ENCODE measurements at places on chromosomes 12 and 14.
A peak's percentile ranks its signal among the peaks of the same experiment; 100 is the strongest.

- no peak for DNase-seq
These were observed 10.2 kb upstream of the RABGGTA start for GRCh38 chr14:24281636-24282035.

GRCh38 chr12:52600071-52600470 is 1.2 kb downstream of the KRT72 start:
- peak; percentile 15 for DNase-seq

DNA sequence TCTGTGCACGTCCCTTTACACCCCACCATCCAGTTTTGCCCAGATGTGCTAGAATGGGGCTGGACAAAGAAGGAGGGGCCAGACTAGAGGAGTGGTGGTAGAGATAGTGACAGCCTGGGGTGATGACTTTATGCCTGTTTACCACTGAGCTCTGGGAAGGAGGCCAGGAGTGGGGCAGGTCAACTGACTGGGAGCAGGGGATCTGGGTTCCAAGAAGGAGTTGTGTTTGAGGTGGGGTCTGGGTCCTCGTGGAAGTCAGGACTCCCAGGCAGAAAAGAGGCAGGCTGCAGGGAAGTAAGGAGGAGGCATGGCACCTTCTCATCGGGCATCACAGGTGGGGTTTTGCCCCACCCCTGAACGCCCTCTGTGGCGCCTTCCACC is 315 bp downstream of the LTB4R2 start:
- no peak for DNase-seq

DNA sequence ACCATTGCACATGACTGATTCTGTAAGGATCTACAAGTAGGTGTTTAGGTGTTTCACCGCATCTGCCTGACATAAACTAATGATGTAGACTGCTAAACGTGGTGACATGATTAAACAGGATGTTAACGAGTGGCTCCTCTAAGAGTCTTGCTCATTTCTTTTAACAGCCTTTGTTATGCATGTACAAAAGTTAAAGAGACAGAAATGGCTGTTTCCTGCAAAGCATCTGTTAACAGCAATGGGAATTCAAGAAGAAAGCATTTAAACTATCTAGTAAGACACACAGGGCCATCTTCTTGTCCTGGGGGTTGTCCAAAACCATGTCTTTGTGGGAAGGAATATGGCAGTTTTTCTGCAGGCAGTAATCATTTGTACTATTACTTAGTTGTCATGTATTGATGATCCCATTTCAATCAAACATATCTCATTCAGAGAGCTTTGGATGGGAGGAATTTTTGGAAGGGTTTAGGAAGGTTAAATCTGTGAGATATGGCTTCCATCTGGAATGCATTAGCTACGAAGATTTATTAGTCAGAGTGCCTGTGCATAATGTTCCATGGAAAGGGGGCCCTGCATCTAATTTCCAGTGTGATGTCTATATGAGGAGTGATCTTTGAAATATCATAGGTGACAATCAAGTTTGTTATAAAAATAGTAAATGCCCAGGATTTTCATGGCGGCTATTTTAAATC is 495.1 kb downstream of the EGLN3 start:
- no peak for DNase-seq
